Stimulated activated CD4-positive, alpha-beta T cell treated with anti-CD3 and anti-CD28 coated beads, Interleukin-15, amount 100 ng/mL, for 24 hours (primary cell): ENCODE measurements at places on chromosomes 6 and 20.
A peak's percentile ranks its signal among the peaks of the same experiment; 100 is the strongest.

DNA sequence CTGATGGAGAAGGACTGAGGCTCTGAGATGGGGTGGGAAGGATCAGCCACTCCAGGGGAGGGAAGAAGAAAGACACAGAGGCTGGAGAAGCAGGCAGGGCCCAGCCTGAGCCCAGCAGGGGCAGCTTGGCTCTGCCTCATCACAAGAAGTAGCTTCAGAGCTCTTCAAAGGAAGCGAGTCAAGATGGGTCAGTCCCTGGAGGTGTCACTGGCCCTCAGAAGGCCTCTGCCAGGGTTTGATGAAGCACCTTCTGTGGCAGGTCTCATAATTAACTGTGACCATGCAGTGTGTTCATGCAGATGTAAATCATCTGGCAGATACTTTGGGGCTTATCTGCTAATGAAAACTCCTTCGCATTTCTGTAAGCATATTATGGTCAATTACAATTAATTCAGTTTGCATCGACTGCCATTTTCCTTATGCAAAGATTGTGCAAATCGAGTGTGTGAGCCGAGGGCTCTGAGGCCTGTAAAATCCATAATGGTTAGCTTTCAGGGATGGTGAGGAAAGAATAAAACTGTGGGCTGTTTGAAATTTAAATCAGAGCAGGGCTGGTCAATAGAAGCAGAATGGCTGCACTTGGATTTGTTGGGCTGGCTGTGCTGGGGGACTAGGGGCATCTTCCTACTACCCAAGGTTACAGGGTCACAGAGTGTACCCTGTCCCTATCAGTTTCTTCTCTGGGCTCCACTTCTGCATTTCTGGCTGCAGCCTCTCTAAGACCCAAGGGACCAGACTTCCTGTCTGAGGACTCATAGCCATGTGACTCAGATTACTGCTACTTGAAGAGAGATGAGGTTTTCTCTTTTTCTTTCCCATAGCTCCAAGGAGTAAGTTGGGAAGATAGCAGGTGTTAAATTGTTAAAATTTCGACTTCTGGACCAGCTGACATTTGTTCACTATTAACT is 376.6 kb downstream of the DHX35 start:
- DNase-seq = no peak

DNA sequence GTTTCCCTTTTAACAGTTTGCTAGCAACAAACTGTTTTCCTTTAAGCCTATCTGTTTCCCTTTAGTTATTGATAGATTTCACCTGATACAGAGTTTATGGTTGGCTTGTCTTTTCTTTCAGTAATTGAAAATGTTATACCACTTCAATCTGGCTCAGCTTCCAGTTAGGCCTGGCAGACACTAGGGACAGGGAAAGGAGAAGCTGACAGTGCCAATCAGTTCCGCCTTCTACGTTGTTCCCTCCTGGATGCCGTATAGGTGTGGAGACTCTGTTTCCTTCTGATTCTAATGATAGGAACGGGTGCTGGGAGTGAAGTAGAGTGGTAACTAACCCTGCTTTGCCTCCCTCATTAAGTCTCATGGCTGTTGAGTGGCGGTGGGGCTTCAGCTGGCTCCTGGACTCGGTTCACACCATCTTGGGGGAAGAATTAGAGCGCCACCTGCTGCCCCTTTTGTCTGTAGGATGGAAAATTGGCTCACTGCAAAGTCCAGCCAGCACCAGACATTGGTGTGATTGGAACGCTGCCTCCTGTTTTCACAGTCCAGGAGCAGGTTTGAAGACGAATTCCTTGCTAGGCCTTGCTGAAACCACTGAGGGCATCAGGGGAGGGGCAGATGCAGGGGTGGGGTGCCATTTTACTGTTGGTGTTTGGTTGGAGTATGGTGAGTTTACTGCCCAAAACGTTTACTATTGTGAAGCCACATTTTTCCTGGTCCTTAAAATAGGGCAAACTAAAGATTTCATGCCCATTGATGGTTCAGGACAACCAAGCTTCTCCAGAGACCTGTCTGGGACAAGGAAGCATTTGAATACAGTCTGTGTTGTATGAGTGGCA is 1729.5 kb downstream of the GRIK2 start:
- DNase-seq = peak; percentile 16

DNA sequence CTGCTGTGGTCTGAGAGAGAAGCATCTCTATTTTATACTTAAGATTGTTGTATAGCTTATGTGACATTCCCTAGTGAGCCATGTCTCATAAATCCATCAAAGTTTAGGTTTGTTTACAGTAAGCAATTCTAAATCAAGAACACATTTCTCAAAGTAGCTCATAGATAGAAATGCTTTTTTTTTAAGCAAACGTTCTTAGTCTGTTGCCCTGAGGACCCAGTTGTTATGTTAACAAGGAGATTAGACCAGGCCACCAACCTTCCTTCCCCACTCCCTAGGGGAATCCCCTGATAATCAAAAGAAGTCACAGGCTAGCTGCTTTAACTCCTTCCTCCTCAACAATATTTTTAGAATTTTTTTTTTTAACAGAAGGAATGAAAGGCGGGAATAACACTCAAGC is 169.0 kb downstream of the FUT9 start:
- no peak for DNase-seq

DNA sequence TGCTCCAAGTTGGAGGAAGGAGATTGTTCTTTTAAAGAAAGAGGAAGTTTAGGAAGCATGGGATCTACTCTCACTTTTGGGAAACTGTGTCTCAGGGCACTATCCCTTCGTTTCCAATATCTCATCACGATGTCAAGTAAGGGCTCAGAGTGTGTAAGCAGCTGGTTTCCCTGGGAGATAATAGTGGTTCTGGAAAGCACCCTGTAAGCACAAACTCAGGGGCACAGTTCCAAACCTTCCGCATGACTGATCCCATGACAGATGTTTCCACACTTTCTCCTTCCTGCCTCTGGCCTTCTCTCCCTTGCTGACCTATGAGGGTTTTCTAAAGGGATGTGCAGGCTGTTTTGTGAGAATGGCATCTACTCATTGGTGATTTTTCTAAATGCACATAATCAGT is 33.9 kb downstream of the ADTRP start:
- DNase-seq = no peak

DNA sequence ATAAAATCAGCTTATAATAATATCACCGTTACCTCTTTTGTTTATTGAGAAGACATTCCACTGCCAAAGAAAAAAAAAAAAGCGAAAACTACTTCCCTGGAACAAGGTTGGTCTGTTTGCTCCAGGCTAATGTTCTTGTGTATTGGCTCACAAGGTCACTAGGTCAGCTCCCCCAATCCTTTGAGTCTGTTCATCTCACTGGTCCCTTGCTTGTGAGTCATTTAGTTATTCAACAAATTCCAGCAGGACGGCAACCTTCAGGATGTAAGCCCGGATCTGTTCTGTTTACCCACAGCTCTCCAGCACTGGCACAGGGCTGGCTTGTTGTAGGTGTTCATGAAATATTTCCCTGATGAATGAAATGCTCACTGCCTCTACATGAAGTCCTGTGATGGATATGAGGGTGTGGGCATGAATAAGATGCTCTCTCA is 3.3 kb downstream of the ARHGAP40 start:
- no peak for DNase-seq

DNA sequence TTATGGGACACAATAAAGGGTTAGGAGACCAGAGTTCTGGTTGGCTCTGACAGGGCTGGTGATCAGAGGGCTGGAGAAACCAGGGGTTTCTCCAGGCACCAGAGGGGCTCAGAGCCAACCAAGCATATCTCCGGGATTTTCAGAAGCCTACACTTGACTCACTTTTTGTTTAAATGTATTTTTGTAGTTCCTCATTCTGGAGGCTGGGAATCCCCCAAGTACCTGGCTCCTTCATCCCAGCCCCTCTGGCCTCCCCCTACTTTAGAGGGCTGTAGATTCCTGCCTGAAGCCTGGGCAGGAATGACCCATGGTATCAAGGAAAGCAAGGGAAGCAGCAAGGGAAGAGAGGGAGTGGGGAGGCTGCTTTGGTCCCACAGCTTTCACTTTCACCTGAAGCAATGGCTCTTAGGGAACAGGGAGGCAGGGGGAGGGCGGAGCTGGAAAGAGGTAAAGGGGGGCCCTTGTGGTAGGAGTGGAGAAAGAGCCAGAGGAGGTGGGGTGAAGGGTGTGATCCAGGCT is 973 bp downstream of the CD40 start:
- DNase-seq = no peak

DNA sequence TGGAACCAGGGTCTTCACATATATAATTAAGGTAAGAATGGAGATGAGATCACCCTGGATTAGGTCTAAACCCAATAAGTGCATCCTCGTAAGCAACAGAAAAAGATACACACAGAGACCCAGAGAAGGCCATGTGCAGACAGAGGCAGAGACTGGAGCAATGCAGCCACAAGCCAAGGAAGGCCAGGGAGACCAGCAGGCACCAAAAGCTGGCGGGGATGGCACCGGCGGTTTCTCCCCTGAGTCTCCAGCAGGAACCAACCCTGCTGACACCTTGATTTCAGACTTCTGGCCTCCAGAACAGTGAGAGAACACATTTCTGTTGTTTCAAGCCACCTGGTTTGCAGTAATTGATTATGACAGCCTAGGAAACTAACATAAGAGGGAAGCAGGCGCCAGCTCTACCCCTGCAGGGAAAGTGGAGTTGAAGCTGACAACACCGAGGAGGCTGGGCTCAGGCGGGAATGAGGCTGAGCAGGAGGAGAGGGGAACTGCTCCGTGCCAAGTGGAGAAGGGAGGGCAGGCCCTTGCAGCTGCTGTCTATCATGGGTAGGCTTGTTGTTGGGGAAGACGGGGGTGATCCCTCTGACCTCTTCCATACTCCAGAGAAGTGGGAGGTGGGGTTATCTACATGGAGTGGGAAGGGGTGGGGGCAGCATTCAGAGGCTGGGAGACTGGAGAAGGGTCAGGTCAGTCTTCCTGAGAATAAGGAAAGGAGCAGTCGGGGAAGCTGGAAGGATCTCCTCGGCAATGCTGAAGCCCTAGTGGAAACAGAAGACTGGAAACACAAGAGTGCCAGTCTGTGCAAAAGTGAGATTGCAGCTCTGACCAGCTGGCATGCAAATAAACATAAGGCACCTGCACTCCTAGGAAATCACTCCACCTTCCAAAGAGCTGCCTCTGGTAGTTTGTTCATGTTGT is 72.7 kb downstream of the NFATC2 start:
- DNase-seq = no peak

GRCh38 chr6:43859213-43859612 is 89.2 kb downstream of the VEGFA start:
- no peak for DNase-seq

DNA sequence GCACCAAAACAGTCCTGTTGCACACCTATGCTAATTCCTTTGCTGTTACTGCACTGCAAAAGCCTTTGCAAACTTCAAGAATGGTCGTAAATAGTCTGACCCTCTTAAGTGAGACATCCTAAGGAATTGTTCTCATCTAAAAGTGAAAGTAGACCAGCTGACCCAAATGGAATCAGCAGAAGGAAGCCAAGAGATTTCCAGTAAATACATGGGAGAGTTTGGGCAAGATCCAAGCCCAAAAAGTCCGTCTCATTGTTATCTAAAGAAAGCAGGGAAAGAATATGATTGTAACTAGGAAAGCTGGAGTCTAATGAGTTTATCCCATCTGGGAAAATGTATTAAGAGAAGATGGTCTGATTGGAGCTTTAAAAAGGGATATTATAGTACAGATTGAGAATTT is 43.0 kb upstream of the HIVEP1 start:
- no peak for DNase-seq

- peak; percentile 26 for DNase-seq
Observed at GRCh38 chr20:32387252-32387651, 29.1 kb downstream of the ASXL1 start.

- DNase-seq = no peak
Observed at GRCh38 chr6:108822401-108822800, 25.8 kb upstream of the ARMC2 start.

- DNase-seq = no peak
Observed at GRCh38 chr6:11618533-11618932, 81.0 kb downstream of the TMEM170B start.

DNA sequence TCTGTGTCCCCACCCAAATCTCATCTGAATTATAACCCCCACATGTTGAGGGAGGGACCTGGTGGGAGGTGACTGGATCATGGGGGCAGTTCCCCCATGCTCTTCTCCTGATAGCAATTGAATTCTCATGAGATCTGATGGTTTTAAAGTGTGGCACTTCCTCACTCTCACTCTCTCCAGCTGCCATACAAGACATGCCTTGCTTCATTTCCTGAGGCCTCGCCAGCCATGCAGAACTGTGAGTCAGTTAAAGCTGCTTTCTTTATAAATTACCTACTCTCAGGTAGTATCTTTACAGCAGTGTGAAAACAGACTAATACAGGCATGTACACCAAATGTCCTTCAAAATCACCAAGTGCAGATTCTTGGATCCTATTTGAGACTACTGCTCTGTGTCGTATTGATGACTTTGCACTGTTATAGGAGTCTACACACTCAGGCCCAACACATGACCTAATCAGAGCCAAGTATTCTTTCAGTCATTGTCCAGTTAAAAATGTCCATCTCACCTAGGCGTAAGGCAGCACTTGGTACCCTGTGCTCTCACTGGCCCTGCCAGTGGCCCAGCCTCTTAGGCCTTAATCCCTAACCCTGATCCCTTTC is 52.8 kb upstream of the UST start:
- no peak for DNase-seq

GRCh38 chr6:52588710-52589091 is 11.8 kb upstream of the TRAM2 start:
- DNase-seq = no peak

DNA sequence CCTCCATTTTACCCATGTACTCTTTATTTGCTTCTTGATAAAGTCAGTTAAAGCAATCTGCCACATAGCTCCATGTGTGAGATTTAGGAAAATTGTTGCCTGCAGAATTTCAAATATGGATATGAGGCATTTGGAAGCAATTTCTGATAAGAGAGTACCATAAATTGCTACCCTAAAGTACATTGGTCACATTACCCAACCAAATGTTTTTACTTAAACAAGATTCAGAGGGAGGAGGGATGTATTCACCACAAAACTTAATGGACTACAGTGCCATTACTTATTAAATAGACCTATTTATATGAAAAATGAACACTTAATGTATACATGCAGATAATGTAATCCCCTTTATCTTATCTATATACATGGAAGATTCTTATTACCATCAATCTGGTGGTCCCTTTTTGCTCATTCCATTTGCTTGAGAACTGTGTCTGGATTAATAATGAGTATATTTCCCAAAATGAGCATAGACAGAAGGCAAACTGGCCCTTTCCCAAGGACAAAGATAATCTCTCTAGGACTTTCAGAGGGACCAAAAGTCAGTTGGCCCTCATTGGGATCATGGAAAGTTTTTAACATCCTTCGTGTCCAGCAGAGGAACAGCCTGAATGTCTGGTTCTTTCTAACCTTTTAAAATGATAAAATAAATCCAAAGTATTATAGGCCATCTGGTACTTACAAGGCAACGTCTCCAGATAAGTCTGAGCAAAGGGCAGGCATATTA is 526.4 kb downstream of the CBLN4 start:
- no peak for DNase-seq
